ENCODE measurements at places on chromosomes 11 and 22.

DNA sequence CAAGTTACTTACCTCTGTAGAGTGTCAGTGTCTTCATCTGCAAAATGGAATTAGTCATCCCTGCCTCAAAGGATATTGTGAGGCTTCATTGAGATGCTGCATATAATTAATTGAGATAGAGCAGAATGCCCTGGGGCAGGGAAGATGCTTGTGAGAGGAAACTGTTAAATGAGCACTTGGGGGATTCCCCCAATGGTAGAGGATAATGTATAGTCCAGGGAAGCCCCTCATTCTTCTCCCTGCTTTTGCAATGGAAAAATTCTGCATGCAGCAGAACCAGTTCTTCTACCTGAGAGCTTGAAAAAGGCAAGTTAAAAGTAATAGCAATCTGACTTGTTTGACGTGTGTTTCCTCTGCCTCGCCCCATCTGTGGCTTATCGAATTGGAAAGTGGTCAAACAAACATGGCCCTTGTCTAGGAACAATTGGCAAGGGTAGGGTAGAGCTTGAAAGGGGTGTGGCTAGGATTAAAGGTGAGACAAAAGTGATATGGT is 90.9 kb downstream of the NAV2 start:
- DNase-seq: no peak

DNA sequence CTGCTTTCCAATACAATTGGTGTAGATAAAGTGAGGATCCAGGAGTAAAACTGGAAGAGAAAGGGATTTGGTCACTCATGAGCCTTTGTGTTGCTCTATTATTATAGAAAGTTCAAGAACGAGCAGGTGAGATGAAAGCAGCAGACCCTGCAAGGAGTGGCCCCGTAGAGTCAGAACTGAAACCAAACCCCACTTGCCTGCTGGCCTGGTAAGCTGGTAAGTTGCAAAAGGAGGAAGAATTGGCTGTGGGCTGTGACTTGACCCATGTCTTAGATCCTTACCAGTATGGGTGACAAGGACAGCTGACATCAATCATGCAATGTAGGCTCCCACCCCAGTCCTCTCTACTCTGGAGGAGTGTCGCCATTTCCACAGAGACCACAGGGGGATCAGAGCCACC is 201.3 kb downstream of the OPCML start:
- no peak for DNase-seq

DNA sequence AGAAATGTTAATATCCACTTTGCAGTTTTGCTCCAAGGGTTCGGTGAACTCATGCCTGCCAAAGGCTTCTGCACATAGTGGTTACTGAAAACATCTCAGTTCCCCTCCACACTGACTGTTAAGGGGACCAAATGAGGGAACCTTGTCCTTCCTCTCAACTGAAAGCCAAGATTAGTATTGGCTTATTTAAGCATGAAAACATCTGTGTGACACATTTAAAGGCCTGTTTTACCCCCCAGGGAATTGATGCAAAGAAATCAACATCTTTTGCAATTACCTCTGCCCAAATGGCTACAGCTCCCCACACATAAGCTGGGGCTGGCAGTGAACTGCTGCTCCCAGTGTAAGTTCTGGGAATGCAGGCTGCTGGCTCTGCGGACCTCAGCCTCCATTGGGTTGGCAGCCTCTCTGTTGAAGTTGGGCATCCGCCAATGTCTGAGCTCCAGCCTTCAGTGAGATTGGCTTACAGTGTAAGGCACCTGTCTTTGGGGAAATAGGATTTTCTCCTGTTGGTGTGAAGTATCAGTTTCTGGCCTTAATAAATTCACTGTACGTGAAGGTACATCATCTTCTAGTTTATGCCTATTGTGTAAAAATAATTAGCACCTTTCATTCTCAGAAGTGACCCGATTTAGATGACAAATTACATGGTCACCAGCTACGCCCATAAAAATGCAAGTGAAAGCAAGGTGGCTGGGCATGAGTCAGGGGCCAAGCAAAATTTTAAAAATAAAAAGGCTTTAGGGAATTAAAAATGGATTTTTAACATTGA is 213.4 kb upstream of the SYN3 start:
- no peak for DNase-seq

- no peak for DNase-seq
Observed at GRCh38 chr11:21625982-21626381, 566.9 kb upstream of the ANO5 start.

DNA sequence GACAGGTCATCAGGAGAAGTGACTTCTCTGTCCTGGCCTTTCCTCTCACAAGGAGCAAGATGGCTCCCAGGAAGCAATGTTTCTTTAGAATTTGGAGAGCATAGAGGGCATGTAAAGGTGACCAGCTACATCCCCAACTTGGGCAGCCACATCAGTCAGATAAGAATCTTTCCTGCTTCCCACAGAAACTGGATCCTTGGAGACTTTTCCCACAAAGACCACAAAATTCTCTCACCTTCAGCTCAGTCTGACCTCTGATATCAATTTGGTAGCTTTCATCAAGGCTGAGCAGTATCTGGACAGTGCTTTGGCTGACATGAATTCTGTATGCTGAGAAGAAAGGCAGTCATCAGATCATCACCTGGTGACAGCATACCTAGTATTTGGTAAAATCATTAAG is 23.3 kb upstream of the LRRC32 start:
- DNase-seq: no peak

- no peak for DNase-seq
Observed at GRCh38 chr11:57192316-57192715, 10.6 kb downstream of the LRRC55 start.

- no peak for DNase-seq
Observed at GRCh38 chr22:41001722-41002122, 50.5 kb downstream of the RBX1 start.

GRCh38 chr11:13321431-13321830 is 43.8 kb downstream of the BMAL1 start:
- DNase-seq: no peak

DNA sequence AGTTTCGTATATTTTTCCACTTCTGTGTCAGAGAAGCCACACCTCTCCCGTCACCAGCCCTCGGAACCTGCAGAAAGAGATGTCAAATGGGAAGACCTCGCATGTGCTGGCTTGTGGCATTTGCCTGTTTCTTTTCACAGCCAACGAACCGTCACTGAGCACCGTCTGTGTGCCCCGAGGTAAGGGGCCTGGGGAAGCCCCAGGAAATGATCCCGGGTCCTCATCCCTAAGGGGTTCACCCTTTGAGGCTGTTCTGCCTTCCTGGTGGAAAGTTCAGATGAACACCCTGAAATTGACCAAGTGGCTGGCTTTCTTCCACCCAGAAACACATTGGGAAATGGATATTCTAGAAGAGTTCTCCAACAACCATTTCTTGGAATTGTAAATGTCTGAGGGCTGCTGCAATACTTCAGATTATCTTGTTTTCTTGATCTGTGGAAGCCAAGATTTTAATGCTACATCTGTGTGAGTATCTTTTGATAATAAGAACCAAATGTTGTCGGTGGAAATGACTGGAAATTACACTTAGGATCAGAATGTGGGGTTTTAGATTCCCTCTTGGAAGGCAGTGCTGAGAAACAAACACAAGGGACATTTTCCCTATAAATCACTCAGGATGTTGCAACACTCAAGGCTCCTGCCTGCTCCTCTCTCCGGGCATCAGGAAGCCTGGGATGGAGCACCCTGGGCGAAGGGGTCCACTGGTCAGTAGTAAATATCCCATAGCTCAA is 37.6 kb downstream of the RIBC2 start:
- DNase-seq: no peak

DNA sequence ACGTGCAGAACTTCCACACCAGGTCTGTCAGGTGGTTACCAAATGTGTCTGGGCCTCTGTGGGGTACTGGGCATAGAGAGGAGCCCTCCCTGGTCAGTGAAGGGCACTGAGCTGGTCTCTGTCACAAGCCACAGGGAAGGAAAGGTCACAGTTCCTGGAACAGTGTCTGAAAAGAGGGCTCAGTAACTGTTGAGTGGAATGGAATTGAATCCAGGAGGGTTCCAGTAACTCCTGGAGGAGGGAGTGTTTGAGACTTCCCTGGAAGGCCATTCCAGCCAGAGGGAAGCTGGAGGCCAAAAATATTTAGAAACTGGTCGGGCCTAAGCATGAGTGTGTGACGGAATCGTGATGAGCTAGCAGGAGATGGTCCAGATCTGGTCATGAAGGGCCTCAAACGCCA is 7.9 kb downstream of the ACTN3 start:
- DNase-seq: no peak

GRCh38 chr11:34143048-34143447 is 37.6 kb downstream of the NAT10 start:
- no peak for DNase-seq

- peak; percentile 37 for DNase-seq
Observed at GRCh38 chr22:42300259-42301076, 30.0 kb upstream of the TCF20 start.

DNA sequence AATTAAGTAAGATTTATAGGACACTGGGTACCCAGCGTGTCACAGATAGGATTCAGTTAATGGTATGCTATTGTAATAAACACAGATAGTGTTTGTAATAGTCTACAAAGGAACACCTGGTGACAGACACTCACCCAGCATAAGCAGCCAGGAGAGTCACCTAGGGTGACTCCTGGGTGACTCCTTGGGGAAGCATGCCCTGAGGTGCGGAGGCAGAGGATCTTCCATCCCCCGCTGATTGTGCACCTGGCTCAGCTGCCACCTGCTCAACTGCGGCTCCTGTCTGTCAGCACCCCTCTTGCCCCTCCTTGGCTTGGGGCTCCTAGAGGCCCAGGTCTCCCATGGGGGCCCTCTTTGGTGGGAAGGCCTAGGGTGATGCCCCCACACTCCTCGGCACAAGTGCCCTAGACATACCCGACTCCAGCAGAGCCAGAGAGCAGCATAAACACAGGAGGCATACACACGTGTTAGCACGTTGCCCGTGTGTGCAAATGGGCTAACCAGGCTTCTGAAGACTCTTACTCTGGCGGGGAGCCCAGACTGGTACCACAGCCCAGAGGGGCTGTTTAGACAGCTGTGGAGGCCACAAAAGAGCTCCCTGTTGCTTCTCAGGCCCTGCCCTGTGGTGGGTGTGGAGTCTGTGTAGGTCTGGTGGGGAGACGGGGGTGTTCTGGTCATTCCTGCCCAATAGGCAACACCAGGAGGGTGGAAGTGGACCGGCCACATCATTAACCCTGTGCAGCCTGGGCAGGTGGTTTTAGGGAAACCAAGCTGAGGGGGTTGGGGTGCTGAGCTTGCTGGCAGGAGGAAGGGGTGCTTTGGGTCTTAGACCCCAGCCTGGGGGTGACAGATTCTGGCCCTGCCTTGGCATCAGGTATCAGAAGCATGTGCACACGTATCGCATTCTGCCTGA is 3.0 kb downstream of the INPPL1 start:
- DNase-seq: no peak

GRCh38 chr11:92449222-92449621 is 224.6 kb downstream of the FAT3 start:
- DNase-seq: no peak

- DNase-seq: peak; percentile 87
Observed at GRCh38 chr11:69674886-69675714, at the start of gene LTO1. LTO1 (minus strand) TSS chr11:69675353; CDS start chr11:69675239, 114 bp downstream.

GRCh38 chr11:69055212-69055586 is 6.5 kb downstream of the TPCN2 start:
- no peak for DNase-seq

GRCh38 chr11:117822074-117823033 is 2.2 kb downstream of the FXYD2 start:
- DNase-seq: no peak

GRCh38 chr11:109789901-109790300 is 303.3 kb upstream of the ZC3H12C start:
- no peak for DNase-seq

DNA sequence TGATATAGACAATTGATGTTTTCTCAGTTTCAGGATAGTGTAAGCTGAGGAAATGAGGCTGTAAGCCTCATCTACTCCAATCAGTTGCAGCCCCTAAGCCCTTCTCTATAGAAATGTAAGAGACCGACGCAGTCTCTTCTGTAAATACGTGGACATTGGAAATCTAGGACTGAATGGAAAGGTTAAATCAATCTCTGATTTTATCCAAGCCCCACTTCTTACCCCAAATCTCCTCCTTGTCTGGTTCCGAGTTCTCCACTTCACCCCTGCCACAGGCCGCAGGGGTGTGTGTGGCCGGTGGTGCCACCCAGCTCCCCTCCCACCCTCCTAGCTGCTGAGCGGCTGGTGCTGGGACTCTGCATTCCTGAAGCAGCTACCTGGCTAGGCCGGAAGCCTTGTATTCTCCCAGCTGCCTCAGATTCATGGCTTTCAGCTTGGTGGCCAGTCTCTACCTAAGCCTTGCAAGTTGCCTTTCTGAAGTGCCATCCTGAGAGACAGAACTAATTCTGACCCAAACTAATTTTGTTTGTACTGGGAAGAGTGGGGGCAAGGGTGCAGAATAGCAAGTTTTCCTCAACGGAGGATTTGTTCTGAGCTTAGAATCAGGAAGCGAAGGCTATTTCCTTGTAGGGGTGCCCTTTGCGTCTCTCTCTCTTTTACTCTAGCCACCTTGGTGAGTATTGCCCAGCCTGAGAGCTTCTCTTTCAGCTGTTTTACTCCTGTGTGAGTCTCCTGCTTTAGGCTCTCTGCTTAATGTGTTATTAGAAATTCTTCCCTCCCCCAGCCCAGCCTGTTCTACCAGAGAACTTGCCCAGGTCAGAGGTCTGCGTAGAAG is 749 bp downstream of the VWA5A start:
- no peak for DNase-seq

GRCh38 chr11:60821827-60822599 is 19.9 kb upstream of the CCDC86 start:
- no peak for DNase-seq

- no peak for DNase-seq
Observed at GRCh38 chr22:39471381-39472141, 14.7 kb downstream of the MGAT3 start.

DNA sequence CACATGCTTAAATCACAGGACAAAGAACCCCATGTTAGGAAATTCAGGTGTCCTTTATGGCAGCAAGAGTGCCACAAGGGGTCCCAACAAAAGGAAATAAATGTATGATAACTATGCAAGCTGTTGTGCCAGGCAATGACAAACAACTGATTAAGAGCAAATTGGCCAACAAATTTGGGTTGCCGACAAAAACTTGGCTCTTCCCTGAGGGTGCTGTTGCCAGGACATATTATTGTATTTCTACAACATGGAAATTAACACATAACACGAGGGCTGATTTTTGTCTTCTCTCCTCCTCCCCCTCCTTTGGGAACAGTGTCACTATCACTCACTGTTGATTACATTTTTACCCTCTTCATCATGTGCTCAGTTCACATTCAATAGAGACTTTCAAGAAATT is 56.0 kb downstream of the LRRC4C start:
- DNase-seq: no peak

- no peak for DNase-seq
Observed at GRCh38 chr11:10674440-10674855, 19.1 kb downstream of the IRAG1 start.

DNA sequence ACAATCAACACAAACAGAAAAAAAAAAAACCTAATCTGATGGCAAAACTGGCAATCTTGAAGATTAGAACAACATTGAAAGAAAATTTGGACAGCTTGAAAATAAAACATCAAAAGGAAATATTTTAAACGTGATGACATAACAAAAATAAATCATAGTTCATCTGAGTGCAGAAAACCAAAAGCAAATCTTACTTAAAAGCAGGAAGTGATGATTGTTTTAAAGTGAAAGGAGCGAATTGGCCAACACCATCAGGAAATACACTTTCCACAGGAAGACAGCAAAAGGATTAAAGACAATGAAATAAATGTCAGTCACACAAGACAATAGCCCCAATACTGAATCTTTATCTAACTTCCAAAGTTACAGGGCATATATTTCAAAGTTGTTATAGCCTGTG is 696.5 kb upstream of the CHORDC1 start:
- no peak for DNase-seq
